ENCODE measurements at places on chromosomes 6 and 20.

- DNase-seq = no peak
These were observed 42.3 kb downstream of the HBS1L start for GRCh38 chr6:135012349-135012748.

DNA sequence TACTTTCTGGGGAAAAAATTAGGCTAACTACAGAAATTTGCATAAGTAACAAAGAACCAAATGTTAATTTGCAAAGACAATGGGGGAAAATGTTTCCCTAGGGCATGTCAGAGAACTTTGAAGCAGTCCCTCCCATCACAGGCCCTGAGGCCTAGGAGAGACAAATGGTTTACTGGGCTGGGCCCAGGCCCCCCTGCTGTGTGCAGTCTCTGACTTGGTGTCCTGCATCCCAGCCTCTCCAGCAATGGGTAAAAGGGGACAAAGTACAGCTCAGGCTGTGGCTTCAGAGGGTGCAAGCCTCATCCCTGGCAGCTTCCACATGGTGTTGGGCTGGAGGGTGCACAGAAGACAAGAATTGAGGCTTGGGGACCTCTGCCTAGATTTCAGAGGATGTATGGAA is 788.4 kb downstream of the FRK start:
- no peak for DNase-seq

DNA sequence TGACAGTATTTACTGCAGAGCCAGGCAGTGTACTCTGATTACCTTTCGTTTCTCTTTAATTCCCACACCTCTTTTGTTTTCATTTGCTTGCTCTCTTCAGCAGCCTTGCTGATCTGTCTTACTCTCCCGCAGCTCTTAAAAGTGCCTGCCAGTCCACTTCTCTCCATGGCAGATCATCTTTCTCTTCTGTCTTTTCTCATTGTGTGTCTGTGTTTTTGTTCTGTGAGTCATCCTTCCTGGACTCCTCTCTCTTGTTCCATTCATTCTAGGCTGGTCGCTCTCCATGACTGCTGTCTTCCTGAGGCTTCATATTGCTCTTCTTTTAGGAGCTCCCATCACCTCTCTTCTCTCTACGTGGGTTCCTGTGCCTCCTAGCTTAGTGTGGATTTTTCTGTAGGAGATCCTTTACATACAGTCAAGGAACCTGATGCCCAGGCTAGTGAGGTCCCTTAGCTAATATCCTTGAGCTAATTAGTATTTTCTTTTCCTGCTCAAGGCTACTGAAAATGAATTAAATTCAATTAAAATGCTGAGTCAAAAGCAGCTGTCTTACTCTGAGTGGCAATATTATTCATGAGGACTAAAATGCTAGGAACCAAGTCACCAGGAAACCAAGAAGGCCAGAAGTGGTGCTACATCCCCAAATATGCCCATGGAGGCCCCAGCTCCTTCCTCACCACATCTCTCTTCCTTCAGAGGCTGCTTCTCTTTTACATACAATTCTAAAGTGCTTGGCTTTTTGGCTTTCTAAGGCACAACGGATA is 86.1 kb downstream of the SLX4IP start:
- no peak for DNase-seq

- no peak for DNase-seq
These were observed 272.3 kb downstream of the TENT5A start for GRCh38 chr6:81480139-81480538.

GRCh38 chr6:38997128-38997761 is 51.3 kb upstream of the GLP1R start:
- DNase-seq = peak; percentile 28

DNA sequence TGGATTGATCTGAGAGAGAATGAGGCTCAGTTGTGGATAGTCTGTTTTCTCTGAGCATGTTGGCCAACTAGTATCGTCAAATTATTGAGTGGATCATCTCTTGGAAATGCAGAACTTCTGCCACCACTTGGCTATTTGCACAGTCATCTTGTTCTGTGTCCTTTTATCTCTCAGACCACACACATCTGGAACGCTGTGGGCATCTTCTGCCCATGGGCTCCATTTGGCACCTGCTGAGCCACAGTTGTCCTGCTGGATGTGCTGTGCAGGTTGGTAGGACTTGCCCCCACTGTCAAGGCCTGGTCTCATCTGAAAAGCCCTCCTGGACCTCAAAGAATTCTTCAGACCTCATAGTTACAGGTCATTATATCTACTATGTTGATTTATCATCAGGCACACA is 16.7 kb upstream of the C20orf144 start:
- DNase-seq = no peak

GRCh38 chr6:147055821-147056392 is 148.3 kb upstream of the STXBP5 start:
- no peak for DNase-seq

GRCh38 chr6:166029506-166029905 is 138.1 kb downstream of the TBXT start:
- no peak for DNase-seq

GRCh38 chr20:6490849-6491248 is 276.6 kb upstream of the BMP2 start:
- no peak for DNase-seq

DNA sequence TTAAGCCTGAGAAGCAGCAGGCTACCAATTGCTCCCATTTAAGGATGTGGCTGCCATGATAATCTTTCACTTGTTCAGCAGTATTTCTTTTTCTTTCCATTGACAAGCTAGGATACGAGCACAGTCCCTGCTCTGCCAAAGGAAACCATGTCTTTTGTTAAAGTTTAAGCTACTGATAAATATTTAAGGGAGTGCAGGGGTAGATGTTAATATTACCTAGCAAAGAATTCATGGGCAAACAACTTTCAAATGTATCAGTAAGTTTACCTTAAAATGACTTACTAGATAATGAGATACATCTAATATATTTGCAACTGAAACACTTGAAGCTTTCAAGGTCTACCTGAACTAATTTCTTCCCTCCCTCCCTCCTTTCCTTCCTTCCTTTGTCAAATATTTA is 77.3 kb downstream of the OPN5 start:
- DNase-seq = no peak

DNA sequence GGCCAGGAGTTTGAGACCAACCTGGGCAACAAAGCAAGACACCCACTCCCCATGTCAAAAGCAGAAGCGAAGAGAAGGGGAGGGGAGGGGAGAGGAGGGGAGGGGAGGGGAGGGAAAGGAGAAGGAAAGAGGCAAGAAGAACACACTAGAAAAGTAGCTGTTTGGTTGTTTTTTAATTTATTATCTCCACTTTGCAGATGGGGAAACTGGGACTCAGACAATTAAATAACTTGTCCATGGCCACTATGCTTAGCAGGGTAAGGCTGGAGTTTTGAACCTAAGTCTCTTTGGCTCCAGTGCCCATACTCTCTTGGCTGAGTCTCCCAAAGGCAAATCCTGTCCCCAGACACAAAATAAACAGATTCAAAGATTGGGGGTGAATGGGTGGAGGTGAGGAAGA is 12.4 kb upstream of the GHRH start:
- no peak for DNase-seq

DNA sequence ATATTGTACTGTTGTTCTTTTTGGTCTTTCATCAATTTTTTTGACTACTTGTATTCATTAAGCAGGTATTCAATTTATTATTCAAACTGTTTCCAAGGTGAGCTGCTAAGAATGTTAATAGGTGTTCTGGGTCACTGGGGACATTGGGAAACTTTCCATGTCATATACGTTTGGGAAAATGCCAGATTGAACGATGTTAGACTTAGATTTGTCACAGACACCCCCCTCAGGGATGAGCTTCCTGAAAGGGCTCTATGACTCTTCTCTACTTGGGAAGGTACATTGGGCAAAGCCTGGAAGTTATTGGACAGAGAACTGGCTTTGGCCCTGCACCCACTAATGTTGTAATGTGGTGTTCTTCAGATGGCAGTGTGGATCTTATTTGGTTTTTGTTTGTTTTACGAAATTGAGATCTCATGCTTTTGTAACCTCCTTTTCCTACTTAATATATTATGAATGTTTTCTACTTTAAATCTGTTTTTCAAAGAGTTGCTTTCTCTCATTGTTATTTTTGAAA is 42.1 kb downstream of the PLCB4 start:
- DNase-seq = no peak

DNA sequence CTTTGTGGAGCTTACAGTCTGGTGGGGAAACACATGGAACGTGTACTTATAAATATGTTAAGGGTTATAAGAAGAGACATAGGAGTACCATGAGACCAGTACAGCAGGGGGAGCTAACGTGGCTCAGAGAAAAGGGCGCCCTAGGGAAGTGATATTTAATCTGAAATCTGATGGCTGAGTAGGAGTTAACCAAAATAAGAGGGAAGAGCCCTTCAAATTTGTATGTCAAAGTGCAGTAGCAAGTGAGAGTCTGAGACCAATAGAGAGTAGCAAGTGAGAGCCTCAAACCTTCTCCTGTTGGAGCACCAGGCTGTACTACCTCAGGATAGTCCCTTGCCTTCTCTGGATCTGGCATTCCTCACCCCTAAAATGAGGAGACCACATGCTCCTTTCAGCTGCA is 6.1 kb upstream of the PKIG start:
- DNase-seq = no peak

- DNase-seq = no peak
These were observed 5.9 kb upstream of the NUP153 start for GRCh38 chr6:17712576-17712975.

- DNase-seq = no peak
These were observed 634 bp upstream of the BTBD9 start for GRCh38 chr6:38640216-38640909.

DNA sequence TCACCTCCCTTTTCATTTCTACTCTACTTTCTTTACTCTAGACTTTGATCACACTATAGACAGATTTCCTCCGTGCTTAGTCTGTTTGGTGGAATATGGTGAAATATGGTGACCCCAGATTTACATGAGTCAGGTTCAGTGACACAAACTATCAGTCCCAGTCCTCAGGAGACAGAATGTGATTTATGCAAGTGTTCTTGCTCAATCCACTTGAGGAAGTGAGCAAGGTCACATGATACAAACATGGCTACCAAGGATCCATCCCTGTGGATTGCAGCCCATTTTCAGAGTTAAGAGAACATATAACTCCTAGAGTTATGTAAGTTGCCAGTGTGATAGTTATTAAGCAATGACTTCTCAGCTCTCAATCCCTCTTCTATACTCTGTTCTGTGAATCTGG is 23.7 kb upstream of the TSHZ2 start:
- no peak for DNase-seq

Data from NCI-H1105 (cell line).